ENCODE measurements at places on chromosomes 6 and 20.

DNA sequence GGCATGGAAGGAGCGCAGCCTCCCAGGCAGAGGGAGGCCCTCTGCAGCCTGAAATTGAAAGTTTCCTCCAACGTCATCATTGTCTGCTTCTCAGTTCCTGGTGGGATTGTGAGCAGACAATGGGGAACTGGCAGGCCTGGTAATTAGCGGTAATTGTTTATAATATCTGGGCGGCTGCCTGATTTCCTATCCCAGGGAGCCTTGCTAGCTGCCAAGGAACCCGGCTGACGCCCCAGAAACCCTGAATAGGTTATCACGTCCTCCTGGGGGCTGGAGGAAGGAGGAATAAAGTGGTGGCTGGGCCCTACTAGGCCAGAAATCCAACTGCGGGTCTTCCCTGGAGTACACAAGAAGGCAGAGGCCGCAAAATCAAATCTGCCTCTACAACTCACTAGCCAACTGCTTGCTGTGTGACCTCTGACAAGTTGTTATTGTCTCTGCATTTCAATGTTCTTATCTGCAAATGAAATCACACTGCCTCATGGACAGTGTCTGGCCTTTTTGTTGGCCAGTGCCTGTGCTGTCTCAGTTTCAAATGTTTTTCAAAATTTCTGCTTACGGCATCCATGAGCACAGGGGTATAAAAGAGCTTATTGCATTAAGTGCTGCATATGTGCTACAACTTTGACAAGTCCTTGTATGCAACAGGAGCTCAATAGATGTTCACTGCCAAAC lies 16.9 kb downstream of the KCNK15 start:
- no peak for DNase-seq

DNA sequence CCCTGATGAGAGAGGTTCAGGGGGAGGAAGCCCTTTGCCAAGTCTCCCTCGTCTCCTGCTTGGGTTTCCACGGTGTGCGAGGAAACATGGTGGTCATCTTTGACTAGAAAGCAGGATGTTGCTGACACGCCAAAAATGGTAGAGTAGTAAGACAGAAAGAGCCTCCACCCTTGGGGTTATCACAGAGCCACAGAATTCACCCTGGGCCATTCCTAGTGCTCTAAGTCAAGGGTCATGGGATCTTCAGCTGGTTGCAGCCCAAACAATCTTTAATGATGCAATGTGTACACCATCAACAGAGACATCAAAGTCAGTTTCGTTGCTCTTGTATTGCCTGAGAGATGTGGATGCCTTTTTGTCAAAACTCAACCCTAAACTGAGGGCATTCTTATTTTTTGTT lies 201.9 kb downstream of the LY86 start:
- DNase-seq: no peak

DNA sequence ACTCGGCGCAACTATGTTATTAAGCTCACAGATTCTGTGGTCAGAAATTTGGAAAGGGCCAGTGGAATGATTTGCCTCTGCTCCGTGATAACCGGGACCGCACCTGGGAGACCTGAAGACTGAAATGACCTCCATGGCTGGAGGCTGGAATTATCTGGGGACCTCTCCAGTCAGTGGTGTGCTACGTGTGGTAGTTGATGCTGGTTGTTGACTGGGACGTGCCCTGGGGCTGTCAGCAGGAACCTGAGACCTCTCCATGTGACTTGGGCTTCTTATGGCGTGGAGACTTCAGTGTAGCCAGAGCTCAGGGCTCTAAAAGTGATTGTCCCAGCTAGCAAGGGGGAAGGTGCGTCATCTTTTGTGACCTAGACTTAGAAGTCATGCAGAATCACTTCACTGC lies 50.3 kb downstream of the CHMP4B start:
- DNase-seq: no peak

- DNase-seq: no peak
These were observed 66.2 kb downstream of the ABHD12 start for GRCh38 chr20:25324412-25324811.

DNA sequence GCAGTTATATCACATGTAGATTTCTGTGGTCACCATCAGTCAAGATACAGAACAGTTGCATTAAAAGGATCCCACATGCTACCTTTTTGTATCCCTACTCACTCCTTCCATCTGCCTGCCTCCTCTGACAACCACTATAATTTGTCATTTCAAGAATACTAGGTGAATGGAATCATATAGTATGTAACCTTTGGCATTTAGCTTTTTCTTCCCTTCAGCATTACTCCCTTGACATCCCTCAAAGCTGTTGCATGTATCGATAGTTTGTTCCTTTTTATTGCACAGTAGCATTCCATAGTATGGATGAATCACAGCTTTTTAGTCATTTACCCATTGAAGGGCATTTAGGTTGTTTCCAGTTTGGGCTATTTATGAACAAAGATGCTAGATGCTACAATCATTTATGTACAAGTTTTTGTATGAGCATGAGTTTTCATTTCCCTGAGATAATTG lies 26.1 kb downstream of the NCOA7 start:
- no peak for DNase-seq

DNA sequence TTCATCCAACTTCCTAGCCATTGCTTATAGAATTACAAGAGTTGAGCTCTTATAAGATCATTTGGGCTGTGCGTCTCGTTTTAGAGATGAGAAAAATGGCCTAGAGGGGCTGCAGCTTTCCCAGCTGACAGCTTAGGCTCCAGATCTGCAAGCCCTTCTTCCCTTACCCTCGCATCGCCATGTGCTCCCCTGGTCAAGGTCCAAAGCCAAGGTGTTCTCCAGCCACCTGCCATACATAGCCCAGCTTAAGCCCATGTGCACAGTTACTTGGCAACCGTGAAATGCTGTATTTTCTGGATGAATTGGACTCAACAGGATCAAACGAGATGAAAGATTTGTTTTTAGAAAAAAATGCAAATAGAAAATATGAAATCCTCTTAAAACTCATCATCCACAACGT lies 7.9 kb downstream of the MAP3K4 start:
- no peak for DNase-seq

All from NCI-H2029 (cell line).